Activated CD4-positive, alpha-beta T cell treated with anti-CD3 and anti-CD28 coated beads, Interleukin-2, amount 50 U/mL, for 48 hours (primary cell): ENCODE measurements at places on chromosomes 5 and 9.

DNA sequence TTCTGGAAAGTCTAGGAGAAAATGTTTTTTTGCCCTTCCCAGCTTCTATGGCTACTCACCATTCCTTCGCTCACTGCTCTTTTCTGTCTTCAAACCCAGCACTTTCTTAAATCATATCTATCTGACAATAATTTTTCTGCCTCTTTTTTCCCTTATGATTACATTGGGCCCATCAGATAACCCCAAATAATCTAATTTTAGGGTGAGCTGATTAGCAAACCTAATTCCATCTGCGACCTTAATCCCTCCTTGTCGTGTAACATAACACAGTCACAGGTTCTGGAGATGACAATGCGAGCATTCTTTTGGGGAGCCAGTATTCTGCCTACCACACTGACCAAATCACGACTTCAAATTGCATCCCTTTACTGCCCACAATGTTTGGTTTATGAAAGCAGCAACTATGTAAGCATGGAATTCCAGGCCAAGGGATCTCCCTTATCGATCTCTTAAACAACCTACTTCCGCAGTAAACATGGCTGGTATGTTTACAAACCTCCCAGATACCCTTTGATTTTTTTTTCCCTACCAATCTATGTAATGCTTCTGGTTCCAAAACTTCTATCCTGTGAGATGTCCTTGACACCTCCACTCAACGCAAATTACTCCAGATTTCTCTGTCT is 2122.2 kb downstream of the MAT2B start:
- no peak for DNase-seq

GRCh38 chr5:33308586-33308985 is 132.2 kb upstream of the TARS1 start:
- no peak for DNase-seq

- no peak for DNase-seq
Observed at GRCh38 chr5:66891184-66891925, 295.2 kb downstream of the MAST4 start.

- no peak for DNase-seq
Observed at GRCh38 chr5:119340597-119341218, 15.1 kb upstream of the TNFAIP8 start.

DNA sequence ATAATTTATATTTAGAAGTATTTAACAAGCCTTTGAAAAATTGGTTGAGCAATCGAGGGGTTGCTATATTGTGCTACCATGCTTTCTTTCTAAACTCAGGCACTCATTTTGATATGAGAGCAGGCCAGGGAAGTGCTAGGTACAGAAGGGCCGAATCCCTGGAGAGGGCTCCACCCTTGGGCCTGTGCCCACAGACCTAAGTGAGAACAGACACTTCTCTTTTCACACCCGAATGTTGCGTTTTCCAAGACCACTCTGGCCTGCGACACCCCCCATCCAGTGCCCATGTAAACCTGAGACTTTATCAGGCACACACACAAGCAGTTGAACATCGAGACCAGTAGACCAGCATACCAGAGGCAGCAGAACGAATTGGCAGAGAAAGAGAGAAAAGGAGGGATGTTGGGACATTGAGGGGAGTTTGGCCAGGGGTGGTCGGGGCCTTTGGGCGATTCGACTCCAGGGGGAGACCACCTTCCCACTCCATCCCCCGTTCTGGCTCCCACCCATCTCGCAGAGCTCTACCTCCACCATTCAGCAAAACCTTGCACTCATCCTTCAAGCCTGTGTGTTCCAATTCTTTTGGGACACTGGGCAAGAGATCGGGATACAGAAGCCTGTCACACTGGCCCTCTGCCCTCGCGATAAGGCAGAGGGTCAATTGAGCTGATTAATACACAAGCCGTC is 134.8 kb downstream of the FBXO4 start:
- DNase-seq, result no peak

DNA sequence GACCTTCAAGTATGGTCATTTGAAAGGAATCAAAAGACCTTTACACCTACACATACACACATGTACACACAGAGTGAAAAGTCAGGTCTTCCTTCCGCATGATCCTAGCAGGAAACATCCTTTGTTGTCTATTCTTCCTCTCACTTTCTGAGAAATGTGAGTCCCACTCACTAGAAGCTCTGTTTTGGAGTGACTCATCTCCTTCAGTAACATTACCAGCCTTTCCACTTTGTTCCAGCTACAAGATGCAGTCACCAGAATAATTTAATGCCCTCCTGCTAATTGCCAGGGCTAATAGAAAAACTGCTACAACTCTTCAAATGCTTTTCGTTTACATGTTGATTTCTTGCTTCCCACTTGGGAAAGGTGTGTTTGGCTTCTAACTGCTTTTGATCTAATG is 417.3 kb downstream of the RASEF start:
- no peak for DNase-seq

DNA sequence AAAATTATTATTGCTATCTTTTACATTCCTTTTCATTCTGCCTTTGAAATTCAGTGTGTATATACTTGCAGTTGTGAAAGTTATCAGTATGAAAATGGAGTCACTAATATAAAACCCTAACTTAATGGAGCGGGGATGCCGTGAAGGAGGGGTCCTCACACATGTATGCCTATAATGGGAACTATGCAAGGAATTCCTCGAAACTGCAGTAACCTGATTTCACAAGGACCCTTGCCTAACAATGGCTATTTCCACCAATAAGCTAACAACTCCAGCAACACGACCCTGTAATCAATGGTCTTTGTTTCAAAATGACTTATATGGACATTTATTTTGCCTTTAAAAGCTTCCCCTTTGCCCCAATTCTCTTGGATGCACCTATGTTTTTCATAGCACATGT is 12.6 kb upstream of the MLLT3 start:
- DNase-seq, result no peak

DNA sequence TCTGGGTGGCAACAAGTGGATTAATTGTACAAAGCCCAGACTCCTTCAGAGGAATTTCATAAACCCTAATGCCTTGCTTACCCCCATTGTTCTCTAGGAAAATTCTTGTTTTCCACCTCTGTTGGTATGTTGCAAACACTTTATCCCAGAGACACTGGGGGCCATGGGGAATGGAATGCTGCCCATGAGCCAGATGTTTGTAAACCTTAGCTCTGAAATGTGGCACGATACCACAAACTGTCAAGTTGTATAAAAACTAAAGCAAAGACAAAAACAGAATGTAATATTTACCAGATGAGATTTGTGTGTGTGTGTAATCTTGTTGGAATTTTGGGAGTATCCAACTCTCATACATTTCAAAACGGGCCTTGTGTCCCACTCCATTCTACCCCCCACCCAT is 465.0 kb downstream of the EBF1 start:
- no peak for DNase-seq

- no peak for DNase-seq
Observed at GRCh38 chr5:75040973-75041372, 11.4 kb downstream of the GCNT4 start.

DNA sequence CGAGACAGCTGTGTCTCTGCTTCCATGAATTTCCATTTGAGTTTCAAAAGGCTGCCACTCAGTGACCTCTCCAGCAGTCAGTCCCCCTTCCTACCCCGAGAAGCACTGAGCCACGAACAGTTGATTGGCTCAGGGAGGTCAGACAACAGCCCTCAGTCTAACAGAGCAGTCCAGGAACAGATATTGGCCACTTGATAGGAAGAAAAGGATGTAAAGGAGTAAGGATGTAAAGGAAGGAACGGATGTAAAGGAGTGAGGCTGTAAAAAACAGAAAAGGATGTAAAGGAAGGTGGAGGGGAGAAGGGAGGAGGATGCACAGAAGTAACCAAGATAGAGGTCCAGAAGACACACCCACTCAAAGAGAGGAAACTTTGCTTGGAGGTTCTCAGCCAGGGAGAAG is 3.2 kb upstream of the NR4A3 start:
- DNase-seq, result no peak

DNA sequence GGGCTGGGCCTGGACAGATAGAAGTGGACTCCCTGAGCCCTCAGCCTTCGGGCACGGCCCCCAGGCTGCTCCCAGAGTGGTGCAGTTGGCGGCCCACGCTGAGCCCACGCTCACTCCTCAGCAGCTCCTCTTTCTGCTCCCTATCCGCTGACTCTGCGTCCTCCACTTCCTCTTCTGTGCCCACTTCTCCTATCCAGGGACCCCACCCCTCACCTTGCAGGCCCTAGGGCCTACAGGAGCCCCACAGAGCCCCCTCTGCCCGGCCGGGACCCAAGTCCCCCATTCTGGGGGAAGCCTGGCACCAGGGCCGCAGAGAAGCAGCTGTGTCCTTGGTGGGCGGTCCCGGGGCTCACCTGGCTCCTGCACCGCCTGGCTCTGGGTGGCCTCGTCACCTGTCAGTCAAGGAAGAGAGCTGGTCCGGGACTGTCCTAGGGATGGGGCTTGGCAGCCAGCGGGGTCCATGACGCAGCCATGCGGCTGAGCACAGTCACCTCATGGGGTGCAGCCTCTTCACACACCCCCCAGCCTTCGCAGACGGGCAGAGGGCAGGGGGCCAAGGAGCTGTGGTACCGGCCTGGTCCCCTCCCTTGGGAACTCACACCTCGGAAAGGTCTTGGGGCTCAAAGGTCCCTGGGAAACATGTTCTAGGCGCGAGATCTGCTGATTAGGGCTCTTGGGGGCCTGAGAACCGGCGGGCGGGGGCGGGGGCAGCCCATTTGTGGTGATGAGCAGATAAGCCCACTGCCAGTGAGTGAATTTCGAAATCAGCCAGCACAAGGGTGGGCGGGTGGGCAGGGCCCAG is 5.4 kb upstream of the NRARP start:
- no peak for DNase-seq

- DNase-seq, result no peak
Observed at GRCh38 chr5:117204926-117205869, 630.6 kb upstream of the SEMA6A start.

- no peak for DNase-seq
Observed at GRCh38 chr5:40682154-40683017, 2.7 kb downstream of the PTGER4 start.
